ENCODE measurements at places on chromosomes 7 and 10.

DNA sequence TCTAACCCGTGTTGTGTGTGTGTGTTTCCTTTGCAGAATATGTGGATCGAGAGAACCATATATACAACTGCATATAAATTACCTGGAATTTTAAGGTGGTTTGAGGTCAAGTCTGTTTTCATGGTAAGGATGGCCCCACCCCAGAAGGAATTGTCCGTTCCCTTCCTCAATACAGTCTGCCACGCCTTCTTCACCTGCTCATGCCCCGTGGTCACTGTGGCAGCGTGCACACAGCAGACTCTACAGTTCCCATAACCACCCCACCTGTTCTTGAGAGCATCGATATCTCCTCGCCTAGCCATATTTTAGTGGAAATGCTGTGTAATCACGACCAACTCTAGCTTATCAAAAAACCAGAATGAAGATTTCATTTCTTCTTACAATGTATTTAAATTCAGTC is 134.0 kb upstream of the NPS start:
- DNase-seq = no peak

- no peak for DNase-seq
Measured at GRCh38 chr7:151923097-151923876, 33.0 kb upstream of the GALNTL5 start.

DNA sequence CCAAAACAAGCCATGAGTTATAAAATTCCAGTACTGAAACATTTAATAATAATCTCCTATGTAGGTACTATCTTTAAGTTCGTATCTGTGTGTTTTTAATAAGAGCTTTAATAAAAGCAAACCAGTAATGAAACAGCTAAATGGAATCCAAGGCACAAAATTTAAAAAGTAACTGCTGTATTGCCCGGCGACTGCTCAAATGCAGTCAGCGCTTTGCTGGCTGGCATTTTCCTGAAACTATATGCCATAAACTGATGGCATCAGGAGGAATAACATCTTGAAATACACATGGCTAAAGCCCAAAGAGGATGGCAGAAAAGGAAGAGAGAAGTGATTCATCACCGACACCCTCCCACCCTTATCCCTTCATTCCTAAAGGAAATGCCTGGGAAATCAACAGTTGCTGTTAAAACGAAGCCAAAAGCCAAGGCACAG is 133.1 kb downstream of the CUBN start:
- no peak for DNase-seq

DNA sequence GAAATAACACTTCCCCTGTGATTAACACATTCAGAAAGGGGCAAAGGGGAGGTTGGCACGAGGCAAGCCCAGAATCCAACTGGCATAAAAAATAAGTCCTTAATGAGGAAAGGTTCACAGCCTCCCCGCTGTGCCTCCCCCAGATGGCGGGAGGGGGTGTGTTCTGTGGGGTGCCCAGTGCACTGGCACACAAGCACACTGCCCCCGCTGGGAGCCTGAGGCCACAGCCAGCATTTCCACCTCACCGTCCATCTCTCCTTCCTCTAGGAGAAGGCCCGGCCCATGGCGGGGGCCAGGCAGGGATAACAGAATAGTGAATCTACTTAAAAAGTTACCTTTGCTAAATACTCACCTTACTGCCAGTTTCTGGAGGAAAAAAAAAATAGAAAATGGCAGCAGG is 43.2 kb downstream of the PRKAG2 start:
- DNase-seq = no peak

DNA sequence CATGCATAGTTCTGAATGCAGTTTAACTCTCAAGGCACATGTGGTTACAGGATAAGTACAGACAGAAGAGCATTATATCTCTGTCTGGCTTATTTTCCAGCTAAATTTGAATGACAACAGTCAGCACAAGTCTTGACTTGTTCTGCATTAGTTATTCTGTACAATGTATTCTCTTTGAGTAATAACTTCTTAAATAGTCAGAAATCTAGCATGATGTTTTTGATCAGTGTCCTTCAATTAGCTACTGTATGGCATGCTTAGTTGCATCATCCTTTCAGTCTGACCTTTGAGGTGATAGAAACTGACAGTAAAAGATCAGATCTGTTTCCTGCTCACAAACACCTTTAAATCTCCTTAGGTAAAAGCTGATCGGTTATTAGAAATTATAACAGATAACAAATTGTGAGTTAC is 118.1 kb downstream of the ARL4A start:
- DNase-seq = no peak

DNA sequence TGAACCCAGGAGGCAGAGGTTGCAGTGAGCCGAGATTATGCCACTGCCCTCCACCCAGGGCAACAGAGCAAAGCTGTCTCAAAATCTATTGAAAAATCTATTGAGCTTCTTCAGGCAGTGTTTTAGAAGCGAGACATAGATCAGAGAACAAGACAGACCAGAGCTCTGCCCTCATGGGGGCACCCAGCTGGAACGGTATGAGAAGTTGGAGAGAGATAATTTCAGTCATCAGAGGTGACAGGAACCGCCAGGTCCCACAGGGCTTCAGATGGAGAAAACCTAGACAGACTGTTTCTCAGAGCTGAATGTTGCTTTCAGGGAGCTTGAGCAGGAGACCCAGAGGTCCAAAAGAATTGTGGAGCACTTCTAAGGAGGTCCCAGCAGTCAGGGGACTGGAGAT is 14.2 kb upstream of the GTF2IRD1 start:
- no peak for DNase-seq

DNA sequence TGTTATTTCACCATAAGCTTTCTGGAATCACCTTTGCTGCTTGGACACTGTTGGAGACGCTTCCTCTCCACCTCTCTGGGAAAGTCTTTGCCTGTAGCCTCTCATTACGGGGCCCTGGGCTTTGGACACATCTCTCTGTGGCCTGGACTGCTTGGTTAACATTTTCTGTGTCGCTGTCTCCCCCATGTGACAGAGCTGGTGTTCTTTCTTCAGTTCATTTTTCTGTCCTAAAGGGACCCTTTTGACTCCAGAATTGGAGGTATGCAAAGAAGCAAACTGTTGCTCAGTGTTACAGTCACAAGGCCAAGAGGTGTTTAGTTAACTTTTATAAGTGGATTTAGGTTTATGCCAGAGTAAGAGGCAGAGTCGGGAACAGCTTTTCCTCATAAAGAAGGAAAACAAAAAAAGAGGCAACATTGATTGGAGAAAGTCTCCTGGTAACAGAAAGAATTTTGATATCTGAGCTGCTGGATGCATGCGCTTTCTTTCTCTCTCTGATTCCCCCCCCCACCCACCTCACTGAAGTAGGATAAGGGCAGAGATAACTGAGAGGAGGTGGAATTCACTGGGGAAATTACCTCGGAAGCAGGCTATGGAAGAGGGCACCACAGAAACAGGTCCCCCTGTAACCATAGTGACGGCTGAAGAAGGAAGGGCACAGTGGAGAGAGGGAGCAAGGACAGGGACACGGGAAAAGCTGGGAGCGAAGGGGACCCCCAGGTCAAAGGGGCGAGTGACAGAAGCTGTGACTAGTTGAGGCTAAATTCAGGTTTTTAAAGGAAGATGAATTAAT is 57.8 kb downstream of the LGI1 start:
- no peak for DNase-seq

DNA sequence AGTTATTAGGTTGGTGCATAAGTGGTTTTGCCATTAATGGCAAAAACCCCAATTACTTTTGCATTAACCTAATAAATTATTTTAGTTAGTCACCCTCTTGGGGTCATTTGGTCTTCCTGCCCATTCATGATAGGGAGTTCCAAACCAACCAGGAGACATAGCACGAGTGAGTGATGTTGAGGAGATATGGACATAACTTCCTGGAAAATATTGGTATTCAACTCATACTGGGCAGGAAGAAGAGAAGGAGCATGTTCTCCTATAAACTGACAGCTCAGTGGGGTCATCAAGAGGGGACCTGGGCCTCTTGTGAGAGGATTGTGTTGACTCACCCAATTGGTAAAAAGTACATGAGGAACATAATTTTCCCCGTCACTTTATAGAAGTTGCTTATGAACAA is 23.7 kb downstream of the SPAG6 start:
- no peak for DNase-seq

DNA sequence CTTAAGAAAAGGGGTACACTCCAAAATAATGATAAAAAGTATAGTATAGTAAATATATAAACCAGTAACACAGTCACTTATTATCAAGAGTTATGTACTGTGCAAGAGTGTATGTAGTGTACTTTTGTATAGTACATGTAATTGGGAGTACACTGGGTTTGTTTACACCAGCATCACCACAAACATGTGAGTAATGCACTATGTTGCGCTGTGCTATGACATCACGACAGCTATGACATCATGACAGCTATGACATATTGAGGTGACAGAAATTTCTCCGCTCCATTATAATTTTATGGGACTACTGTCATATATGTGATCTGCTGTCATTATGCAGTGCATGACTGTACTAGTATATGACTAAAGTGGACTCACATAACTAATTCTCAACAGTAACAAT is 84.6 kb downstream of the KMT2C start:
- DNase-seq = no peak

GRCh38 chr10:94108200-94108599 is 114.5 kb downstream of the PLCE1 start:
- no peak for DNase-seq

GRCh38 chr7:264541-265191 is 25.3 kb upstream of the FOXL3 start:
- DNase-seq = no peak

DNA sequence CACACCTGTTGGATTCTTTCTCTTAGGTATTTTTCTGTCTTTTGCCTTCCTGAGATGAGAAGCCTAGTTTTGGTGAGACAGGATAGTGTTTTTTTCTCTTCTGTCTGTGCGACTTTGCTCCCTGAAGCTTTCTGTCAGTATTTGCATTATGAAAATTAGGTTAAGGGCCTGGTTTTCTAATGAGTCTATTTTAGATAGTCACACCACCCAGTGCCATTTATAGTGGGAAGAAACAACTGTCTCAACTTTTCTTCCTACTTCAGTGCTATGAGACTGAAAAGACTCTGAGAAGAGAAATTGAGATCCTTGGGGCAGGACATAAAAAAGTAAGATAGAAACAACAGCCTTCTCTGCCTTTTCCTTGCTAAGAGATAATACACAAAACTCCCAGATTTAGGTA is 53.6 kb downstream of the MINPP1 start:
- DNase-seq = no peak

DNA sequence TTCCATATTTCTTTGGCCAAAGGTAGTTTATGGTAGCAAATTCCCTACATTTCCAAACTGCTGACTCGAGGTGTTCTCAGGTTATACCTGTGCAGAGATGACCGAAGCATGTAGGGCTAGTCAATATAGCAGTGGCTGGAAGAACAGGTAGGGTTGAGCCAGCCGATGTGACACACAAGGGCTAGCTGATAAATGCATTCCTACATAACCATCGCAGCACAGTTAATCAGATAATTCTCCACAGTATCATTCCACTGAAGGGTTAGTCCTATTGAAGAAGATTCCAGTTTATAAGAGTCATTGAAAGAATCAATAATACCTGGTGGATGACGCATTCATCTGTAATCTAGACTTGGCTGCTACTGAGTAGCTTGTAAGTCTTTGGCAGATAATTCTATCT is 220.0 kb downstream of the KIF20B start:
- no peak for DNase-seq

- peak; percentile 5 for DNase-seq
Measured at GRCh38 chr10:60099998-60100747, 193.8 kb upstream of the CCDC6 start.

- DNase-seq = no peak
Measured at GRCh38 chr7:45624392-45624760, 50.2 kb downstream of the ADCY1 start.
